ENCODE measurements at places on chromosomes 2 and 18. TPM values are rescaled to one million over a fixed set of nuclear protein-coding genes. Genes with fewer than 3 reads are reported as not detected.

DNA sequence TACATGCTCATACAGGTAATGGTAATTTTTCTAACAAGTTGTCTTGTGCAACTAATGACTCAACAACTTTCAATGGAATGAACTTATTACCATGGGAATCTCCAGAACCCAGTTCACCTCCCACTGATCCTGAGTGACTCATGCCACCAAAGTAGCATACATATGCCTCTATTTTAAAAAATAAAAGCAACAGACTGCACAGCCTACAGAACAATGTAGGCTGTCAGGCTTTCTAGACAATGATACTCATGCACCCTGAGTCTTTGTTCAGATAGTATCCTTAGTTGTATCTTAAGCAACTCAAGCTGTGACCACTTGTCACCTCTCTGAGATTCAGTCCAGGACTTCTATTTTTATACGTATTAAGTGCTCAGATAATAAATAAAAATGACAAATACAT, 531.0 kb upstream of the SETBP1 start:
- no peak overlapping the region for H3K4me3 ChIP-seq
- H3K27ac ChIP-seq: no peak overlapping the region
- no peaks in the 10 kb centered on the region for H3K36me3 ChIP-seq

DNA sequence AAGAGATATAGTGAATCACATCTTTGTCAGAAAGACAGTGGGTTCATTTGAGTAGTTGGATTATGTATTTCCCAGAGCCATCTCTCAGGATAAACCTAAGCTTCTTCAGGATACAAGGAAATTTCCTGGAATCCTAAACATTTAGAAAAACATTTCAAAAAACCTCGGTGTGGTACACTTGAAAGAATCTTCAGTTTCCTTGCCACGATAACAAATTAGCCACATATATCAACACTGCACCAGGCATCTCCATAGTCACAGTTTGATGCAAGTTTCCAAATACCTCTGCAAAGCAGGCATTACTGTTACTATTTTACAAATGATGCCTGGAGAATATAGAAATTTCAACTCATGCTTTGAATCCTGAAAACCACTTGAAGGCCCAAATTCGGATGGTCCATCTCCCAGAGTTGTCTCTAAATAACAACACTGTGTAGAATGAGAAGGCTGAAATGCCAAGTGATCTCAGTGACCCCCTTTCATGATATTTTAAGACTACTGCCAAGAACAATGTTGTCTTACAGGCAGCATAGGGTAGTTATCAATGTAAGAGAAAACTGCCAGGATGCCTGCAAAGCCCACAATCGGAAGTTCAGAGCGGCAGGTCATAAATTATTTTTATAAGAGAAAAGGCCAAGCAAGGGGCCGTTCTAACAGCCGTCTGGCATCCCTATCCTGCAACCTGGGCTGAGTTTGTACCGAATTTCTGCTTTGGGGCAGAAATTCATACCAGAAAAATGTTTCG, 307.9 kb downstream of the TXNL1 start:
- H3K27me3 ChIP-seq: no peaks in the 10 kb centered on the region
- no peak overlapping the region for H3K27ac ChIP-seq
- no peak overlapping the region for H3K4me3 ChIP-seq
- no peak for DNase-seq
- H3K36me3 ChIP-seq: no peaks in the 10 kb centered on the region

DNA sequence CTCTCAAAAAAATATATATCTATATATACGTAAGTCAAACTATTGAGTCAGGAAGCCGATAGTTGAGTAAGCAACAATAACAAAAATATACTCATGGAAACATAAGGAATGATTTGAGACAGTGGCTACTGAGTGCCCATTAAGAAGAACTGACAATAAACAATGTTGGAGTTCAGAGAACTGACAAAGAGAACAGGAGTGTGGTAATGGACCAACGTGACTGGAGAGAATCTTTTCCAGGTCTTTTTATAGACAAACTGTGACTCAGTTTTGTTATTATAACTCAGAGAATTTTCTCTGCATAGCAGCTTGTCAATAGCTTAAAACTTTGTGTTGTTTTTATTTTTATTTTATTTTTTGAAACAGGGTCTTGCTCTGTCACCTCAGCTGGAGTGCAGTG, 4.6 kb upstream of the GALM start:
- no peaks in the 10 kb centered on the region for H3K36me3 ChIP-seq
- no peaks in the 10 kb centered on the region for H3K27me3 ChIP-seq
- H3K27ac ChIP-seq: no peak overlapping the region
- DNase-seq: no peak
- H3K4me3 ChIP-seq: no peak overlapping the region

DNA sequence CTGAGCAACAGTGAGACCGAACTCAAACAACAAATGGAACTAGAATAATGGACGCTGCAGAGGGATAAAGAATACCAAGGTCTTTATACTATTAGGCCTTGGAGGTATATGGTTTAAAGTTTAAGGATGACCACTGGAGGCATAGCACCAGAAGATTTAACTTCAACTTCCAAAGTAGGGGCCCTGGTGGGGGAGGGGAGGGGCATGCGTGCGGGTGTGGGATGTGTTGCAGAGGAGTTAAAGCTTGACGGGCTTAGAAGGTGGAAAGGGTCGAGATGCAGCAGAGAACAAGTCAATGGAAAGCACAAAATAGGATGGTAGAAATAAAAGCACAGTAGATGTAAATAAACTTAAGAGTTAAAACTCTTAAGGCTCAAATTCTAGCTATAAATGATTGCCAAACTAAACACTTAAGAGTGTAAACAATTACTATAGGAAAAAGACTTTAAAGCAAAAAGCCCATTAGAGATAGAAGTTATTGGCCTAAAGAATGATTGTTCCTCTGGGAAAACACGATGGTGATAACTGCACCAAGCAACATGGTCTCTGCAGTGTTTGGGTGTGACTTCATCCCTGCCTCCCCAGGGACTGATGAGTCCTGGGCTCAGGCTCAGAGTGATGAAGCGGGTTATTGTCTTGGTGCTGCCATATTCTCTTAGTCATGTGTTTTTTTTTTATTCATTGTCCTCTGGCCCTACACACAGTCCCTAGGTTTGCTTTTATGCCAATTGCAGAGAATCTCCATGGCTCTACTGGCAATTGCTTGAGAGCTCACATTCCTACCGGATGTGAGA, 13.0 kb downstream of the RRM2 start:
- no peaks in the 10 kb centered on the region for H3K27me3 ChIP-seq
- no peaks in the 10 kb centered on the region for H3K36me3 ChIP-seq
- DNase-seq: no peak
- H3K4me1 ChIP-seq: no peaks in the 10 kb centered on the region
- no peak overlapping the region for H3K27ac ChIP-seq

DNA sequence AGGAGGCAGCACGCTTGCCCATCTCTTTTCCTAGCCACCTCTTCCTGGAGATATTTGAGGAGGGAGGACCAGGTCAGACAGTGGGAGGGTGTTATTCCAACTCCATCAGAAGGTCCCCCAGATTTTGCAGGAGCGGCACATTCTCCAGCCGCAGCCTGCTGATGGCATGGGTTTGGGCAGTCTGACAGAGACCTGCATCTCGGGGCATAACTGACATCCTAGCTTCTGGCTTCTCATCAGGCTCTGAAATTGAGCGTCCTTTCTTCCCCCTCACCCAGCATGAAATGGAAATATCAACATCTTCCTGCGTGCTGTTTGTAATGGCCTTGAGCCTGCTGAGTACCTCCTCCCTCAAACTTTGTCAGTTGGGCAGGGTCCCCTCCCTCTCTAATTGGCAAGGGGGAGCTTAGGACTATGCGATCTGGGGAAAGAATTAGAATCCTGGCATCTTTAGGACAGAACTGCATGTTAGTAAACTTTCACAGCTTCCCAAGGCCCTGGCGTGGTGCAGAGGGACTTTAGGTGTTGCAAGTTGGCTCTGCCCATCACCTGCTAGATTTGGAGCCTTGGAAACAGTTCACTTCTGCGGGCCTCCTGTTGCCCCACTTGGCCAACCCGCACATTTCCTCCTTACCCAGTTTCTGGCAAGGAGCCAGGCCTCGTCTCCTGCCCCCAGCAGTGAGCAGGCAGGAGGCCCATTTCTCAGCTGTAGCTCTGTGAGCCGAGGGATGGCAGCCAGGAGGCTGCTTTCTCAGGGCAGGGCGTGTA, 2.2 kb downstream of the ITM2C start:
- H3K27ac ChIP-seq: no peak overlapping the region
- H3K4me3 ChIP-seq: no peak overlapping the region
- no peaks in the 10 kb centered on the region for H3K27me3 ChIP-seq
- no peaks in the 10 kb centered on the region for H3K36me3 ChIP-seq

DNA sequence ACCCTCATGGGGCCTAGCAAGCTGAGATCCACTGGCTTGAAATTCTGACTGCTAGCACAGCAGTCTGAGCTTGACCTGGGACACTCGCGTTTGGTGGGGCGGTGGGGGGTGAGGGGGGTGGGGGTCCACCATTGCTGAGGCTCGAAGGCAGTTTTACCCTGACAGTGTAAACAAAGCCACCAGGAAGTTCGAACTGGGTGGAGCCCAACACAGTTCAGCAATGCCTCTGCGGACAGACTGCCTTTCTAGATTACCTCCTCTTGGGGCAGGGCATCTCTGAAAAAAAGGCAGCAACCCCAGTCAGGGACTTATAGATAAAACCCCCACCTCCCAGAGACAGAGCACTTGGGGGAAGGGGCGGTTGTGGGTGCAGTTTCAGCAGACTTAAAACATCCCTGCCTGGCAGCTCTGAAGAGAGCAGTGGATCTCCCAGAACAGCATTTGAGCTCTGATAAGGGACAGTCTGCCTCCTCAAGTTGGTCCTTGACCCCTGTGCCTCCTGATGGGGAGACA, 149.7 kb upstream of the TANK start:
- no peak overlapping the region for H3K27ac ChIP-seq
- no peaks in the 10 kb centered on the region for H3K27me3 ChIP-seq
- no peaks in the 10 kb centered on the region for H3K36me3 ChIP-seq
- H3K4me3 ChIP-seq: no peak overlapping the region
- no peak for DNase-seq

DNA sequence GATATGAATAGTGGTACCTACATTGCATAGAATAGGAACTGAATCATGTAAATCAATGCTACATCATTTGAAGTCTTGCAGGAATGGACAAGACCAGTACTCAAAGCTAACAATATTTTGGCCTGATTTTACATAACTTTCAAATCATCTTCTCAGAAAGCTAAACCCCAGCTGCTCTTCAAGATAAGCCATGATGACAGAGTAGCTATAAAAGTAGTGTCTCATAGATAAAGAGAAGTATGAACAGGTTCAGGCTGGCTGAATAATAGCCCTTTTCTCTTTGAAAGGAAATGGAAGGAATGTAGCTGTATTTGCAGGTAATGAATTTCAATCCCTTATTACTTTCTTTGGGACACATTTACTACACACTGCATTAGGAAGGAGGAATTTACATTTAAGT, 28.2 kb downstream of the TSPYL6 start:
- no peak overlapping the region for H3K4me3 ChIP-seq
- H3K36me3 ChIP-seq: no peaks in the 10 kb centered on the region
- no peaks in the 10 kb centered on the region for H3K4me1 ChIP-seq
- H3K27me3 ChIP-seq: no peaks in the 10 kb centered on the region

DNA sequence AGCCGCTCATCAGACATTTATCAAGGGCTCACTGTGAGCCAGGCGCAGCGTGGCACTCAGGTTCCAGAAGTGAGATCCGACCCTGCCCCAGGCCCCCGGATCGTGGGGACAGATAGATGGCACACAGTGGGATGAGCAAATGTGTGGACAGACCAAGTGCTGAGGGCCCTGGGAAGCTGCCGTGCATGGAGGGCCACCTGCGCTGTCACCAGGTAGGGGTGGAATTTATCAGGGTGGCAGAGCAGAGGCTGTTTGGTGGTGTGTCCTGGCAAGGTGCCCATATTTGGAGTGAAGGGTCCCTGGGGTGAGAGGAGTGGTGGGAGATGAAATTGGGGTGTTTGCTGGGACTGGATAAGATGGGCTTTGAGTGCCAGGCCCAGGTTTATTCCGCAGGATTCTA, 92.8 kb upstream of the HS6ST1 start:
- no peak for DNase-seq
- H3K4me1 ChIP-seq: no peaks in the 10 kb centered on the region
- H3K27ac ChIP-seq: no peak overlapping the region
- H3K36me3 ChIP-seq: no peaks in the 10 kb centered on the region

Gene NYAP2
- total RNA-seq: not detected

Gene TPGS2
- total RNA-seq: 54.7 TPM

Measured in CD4-positive, alpha-beta memory T cell (primary cell).